ENCODE measurements at places on chromosomes 7 and 10. TPM values are rescaled to one million over a fixed set of nuclear protein-coding genes. Genes with fewer than 3 reads are reported as not detected.
A peak's percentile ranks its signal among the peaks of the same experiment; 100 is the strongest.

DNA sequence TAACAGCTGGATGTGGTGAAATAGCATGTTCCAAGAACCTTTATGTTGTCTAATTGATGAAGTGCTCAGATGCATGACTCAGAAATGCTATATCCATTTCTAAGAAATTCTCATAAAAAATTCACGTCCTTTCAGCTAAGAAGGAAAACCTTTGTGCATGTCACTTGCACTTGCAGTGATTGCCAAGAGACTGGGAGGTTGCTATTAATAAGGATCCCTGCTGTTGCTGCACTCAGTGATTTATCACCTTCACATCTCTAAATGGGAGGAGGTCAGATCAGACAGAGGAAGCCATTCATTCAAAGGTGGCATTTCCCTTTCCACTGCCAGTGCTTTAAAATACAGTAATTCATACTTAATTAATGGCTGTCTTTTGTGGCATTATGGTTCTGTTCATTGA is 89.5 kb downstream of the THSD7A start:
- no peaks in the 10 kb centered on the region for H3K4me1 ChIP-seq
- no peak overlapping the region for H3K27ac ChIP-seq
- H3K4me3 ChIP-seq: no peak overlapping the region
- no peaks in the 10 kb centered on the region for H3K27me3 ChIP-seq
- H3K36me3 ChIP-seq: no peaks in the 10 kb centered on the region

DNA sequence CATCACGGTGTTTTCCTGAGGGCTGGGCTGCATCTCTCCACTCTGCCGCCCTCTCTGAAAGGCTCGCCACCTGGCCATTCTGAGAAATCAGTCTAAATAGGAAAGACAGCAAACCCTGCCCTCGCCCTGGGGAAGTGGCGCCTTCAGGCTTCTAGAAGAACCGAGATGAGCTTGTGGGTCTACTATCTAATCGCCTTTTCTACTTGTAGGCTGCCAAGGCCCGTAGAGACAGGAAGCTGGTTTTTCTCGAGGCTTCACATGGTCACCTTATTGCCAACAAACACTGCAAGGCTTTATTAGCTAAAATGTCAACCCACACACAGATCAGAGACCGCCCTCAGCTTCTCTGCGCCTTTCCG is 21.4 kb downstream of the LAT2 start:
- peaks cover 9% of the 10 kb centered on the region for H3K36me3 ChIP-seq
- no peaks in the 10 kb centered on the region for H3K27me3 ChIP-seq
- no peak overlapping the region for H3K4me3 ChIP-seq
- no peak overlapping the region for H3K27ac ChIP-seq
- DNase-seq: peak; percentile 49
- peaks cover 3% of the 10 kb centered on the region for H3K4me1 ChIP-seq

GRCh38 chr7:148487912-148488311 is 102.7 kb upstream of the C7orf33 start:
- H3K4me3 ChIP-seq: no peak overlapping the region
- H3K27me3 ChIP-seq: peaks cover 3% of the 10 kb centered on the region
- no peaks in the 10 kb centered on the region for H3K36me3 ChIP-seq
- no peak overlapping the region for H3K27ac ChIP-seq
- DNase-seq: no peak

DNA sequence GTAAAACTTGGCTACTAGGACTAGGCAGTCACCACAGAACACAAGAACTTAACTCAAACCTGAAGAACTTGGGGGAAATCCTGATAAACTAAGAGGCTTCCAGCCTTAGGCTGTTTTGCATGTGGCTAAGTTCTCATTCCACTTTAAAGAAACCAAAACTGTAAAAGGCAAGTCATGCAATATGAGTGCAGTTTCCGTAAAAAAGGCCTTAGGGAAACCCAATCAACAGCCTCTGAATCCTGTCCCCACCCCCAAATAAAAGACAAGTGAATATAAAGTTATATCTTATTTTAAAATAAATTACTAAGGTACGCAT is 95.1 kb downstream of the USP6NL start:
- H3K4me1 ChIP-seq: no peaks in the 10 kb centered on the region
- H3K27me3 ChIP-seq: no peaks in the 10 kb centered on the region
- no peak for DNase-seq
- H3K36me3 ChIP-seq: no peaks in the 10 kb centered on the region

DNA sequence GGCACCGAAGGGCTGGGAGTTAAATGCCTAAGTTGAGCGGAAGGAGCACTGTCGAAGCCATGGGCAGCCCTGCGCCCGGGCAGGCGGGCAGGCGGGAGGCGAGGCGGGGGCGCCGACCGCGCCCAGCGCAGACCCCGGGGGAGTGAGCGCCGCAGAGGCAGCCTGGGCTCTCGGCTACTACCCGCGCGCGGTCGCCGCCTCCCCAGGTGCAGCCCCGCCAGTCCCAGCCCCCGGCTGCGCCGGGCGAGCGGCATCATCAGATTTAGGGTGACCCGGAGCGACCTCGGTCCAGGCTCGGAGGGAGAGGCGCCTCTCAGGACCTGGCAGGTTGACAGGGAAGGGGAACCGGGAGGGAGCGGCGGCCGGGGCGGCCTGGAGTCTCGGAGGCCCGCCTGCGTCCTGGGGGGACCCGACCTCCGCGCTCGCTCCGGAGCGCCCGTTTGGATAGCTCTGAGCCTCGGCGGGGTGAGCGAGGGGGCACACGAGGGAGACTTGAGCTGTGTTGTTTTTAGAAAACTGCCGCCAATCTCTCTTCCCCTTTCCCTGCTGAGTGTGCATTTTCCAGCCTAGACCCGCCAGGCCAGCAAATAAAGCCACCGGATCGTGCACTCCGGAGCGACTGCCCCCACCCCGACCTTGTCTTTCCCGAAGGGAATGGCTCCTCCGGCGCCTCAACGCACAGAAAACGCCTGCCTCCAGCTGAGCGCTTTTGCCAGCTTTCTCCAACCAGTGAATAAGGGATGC is 2.3 kb upstream of the NRP1 start:
- peaks cover 32% of the 10 kb centered on the region for H3K4me1 ChIP-seq
- no peak overlapping the region for H3K4me3 ChIP-seq
- DNase-seq: no peak
- no peak overlapping the region for H3K27ac ChIP-seq

DNA sequence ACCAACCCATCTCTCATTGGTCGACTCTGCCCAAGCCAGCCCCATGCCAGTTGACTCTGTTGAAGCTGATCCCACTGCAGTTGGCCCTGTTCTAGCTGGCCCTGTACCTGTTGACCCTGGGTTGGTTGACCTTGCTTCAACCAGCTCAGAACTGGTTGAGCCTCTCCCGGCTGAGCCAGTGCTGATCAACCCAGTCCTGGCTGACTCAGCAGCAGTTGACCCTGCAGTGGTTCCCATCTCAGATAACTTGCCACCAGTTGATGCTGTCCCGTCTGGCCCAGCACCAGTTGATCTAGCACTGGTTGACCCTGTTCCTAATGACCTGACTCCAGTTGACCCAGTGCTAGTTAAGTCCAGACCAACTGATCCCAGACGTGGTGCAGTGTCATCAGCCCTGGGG is 7.4 kb downstream of the PPRC1 start:
- no peaks in the 10 kb centered on the region for H3K27me3 ChIP-seq
- H3K4me1 ChIP-seq: no peaks in the 10 kb centered on the region
- no peak for DNase-seq
- H3K36me3 ChIP-seq: peaks cover 25% of the 10 kb centered on the region
- H3K4me3 ChIP-seq: no peak overlapping the region

GRCh38 chr10:47381427-47382379 is 2.4 kb downstream of the ZNF488 start:
- H3K36me3 ChIP-seq: no peaks in the 10 kb centered on the region
- H3K4me3 ChIP-seq: no peak overlapping the region
- DNase-seq: no peak
- H3K27ac ChIP-seq: no peak overlapping the region

DNA sequence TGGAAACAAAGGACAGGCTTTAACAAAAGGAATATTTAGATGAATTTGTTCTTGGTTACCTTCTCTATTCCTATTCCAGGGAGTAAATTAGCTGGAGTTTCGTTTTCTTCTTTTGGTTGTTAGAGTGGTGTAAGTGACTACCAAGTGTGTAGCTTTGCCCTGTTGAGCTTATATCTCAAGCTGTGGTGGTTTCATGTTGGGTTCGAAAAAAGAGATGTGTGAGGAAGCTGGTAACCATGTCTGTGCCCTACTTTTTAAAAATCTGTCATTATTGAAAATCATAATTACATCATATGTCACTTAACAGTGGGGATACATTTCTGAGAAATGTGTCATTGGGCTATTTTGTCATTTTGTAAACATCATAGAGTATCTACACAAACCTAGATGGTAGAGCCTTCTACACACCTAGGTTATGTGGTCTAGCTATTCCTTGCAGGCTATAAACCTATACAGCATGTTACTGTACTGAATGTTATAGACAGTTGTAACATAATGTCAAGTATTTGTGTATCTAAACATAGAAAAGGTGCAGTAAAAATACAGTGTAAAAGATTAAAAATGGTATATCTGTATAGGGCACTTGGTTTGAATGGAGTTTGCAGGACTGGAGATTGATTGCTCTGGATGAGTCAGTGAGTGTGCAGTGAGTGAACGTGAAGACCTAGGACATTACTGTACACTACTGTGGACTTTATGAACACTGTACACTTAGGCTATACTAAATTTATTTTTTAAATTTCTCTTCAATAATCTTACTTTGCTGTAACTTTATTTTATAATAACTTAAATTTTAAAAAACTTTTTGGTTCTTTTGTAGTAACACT is 90.4 kb downstream of the SEPTIN7 start:
- H3K4me3 ChIP-seq: no peak overlapping the region
- H3K4me1 ChIP-seq: no peaks in the 10 kb centered on the region
- H3K27ac ChIP-seq: no peak overlapping the region
- no peak for DNase-seq

Gene SPDYE16
- total RNA-seq: 0.54 TPM

DNA sequence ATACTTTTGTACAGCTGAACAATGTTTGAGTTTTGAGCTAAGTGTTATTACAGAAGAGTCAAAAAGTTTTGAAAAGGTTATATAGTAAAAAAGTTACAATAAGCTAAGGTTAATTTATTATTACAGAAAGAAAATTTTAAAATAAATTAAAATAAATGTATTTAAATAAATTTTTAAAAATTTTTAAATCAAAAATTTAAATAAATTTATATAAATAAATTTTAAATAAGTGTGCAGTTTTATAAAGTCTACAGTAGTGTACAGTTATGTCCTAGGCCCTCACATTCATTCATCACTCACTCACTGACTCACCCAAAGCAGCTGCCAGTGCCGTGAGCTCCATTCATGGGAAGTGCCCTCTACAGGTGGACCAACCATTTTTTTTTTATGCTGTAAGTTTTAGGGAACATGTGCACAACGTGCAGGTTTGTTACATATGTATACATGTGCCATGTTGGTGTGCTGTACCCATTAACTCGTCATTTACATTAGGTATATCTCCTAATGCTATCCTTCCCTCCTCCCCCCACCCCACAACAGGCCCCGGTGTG is 462.9 kb upstream of the ZMIZ1 start:
- no peaks in the 10 kb centered on the region for H3K36me3 ChIP-seq
- no peak for DNase-seq
- H3K27ac ChIP-seq: no peak overlapping the region
- no peaks in the 10 kb centered on the region for H3K4me1 ChIP-seq

GRCh38 chr7:91343996-91344629 is 79.9 kb downstream of the FZD1 start:
- no peaks in the 10 kb centered on the region for H3K36me3 ChIP-seq
- H3K27me3 ChIP-seq: no peaks in the 10 kb centered on the region
- no peaks in the 10 kb centered on the region for H3K4me1 ChIP-seq
- H3K4me3 ChIP-seq: no peak overlapping the region
- DNase-seq: no peak

DNA sequence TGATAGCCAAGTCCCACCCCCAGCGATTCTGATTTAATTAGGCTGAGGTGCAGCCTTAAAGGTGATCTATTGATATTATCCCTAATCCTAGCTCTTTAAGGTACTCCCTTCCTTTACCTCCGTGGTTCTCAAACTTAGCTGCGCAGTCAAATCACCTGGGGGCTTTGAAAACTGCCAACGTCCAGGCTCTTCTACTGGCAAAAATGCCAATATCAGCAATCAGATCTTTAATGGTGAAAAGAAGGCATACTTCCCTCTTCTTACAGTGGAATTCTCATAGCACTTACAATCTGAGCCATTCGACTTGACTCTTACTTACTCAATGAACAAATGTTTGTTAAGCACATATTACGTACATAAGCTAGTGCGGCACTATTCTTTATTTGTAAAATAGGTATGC is 704 bp upstream of the SLC35B4 start:
- peak overlapping the region; percentile 86 for H3K4me3 ChIP-seq
- H3K27ac ChIP-seq: peak overlapping the region; percentile 49
- DNase-seq: no peak
- no peaks in the 10 kb centered on the region for H3K36me3 ChIP-seq
- peaks cover 3% of the 10 kb centered on the region for H3K27me3 ChIP-seq

Gene VGF
- not detected for total RNA-seq

- H3K36me3 ChIP-seq: no peaks in the 10 kb centered on the region
- H3K4me1 ChIP-seq: no peaks in the 10 kb centered on the region
- no peaks in the 10 kb centered on the region for H3K27me3 ChIP-seq
- H3K27ac ChIP-seq: peak overlapping the region; percentile 39
- peak; percentile 54 for DNase-seq
These were observed 39.4 kb upstream of the NPFFR1 start for GRCh38 chr10:70323138-70323696.

- H3K36me3 ChIP-seq: no peaks in the 10 kb centered on the region
- DNase-seq: no peak
- peaks cover 17% of the 10 kb centered on the region for H3K27me3 ChIP-seq
- H3K27ac ChIP-seq: no peak overlapping the region
- H3K4me3 ChIP-seq: no peak overlapping the region
- peaks cover 5% of the 10 kb centered on the region for H3K4me1 ChIP-seq
These were observed 7.0 kb downstream of the BAMBI start for GRCh38 chr10:28684157-28684985.

Gene RNF32
- total RNA-seq: not detected

- no peak for DNase-seq
- H3K4me3 ChIP-seq: no peak overlapping the region
- no peaks in the 10 kb centered on the region for H3K4me1 ChIP-seq
- no peaks in the 10 kb centered on the region for H3K36me3 ChIP-seq
- H3K27ac ChIP-seq: no peak overlapping the region
These were observed 152.4 kb downstream of the ACTR3B start for GRCh38 chr7:152911922-152912321.

Gene ZNF727
- 2.3 TPM for total RNA-seq

Gene LEP
- not detected for total RNA-seq

- DNase-seq: no peak
- no peak overlapping the region for H3K27ac ChIP-seq
- H3K36me3 ChIP-seq: no peaks in the 10 kb centered on the region
- no peak overlapping the region for H3K4me3 ChIP-seq
- peaks cover 8% of the 10 kb centered on the region for H3K4me1 ChIP-seq
These were observed 28.1 kb downstream of the ARL4A start for GRCh38 chr7:12715372-12716133.

Data from T-cell (primary cell).